Neural crest cell (in vitro differentiated cells): ENCODE measurements at places on chromosomes 5 and 9.

DNA sequence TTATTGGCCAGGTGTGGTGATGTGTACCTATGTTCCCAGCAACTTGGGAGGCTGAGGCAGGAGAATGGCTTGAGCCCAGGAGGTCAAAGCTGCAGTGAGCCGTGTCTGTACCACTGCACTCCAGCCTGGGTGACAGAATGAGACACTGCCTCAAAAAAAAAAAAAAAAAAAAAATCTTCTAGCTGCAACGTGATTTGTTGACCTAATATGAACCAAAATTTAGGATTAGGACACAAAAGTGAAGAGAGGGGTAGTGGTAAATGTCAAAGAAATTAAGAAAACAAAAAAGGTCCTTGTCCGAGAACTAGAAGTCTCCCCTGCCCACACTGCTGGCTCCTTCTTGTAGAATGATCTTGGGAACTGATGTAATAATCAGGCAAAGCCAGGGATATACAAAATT, 272.0 kb downstream of the EFNA5 start:
- peaks cover 2% of the 10 kb centered on the region for H3K36me3 ChIP-seq
- no peak overlapping the region for H3K27ac ChIP-seq
- H3K4me1 ChIP-seq, result peaks cover 57% of the 10 kb centered on the region
- no peaks in the 10 kb centered on the region for H3K27me3 ChIP-seq
- no peak for DNase-seq

- H3K27ac ChIP-seq, result no peak overlapping the region
- no peak overlapping the region for H3K4me3 ChIP-seq
- DNase-seq, result no peak
- no peaks in the 10 kb centered on the region for H3K4me1 ChIP-seq
Measured at GRCh38 chr9:21657966-21658667, 144.3 kb upstream of the MTAP start.

DNA sequence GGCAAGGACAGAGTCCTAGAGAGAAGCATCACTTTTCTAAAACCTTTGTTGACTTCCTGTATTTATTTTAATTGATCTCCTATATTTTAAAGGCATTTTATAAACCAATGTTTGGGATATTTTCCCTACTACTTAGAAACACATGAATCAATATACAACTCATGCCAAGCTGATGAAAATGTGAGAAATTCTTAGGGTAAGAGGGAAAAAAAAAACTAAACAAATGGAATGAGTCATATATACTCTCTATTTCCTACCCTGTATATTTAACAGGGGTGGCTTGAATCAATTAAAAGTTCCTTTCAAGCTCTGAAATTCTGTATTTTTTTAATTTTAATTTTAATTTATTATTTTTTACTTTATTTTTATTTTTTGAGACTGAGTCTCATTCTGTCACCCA, 19.6 kb downstream of the BAAT start:
- H3K27me3 ChIP-seq, result no peaks in the 10 kb centered on the region
- no peak overlapping the region for H3K27ac ChIP-seq
- H3K4me1 ChIP-seq, result no peaks in the 10 kb centered on the region

- H3K36me3 ChIP-seq, result peaks cover 18% of the 10 kb centered on the region
- H3K4me3 ChIP-seq, result no peak overlapping the region
- H3K27me3 ChIP-seq, result no peaks in the 10 kb centered on the region
- no peak overlapping the region for H3K27ac ChIP-seq
- peaks cover 11% of the 10 kb centered on the region for H3K4me1 ChIP-seq
- DNase-seq, result no peak
Measured at GRCh38 chr5:36177154-36177553, 25.2 kb downstream of the SKP2 start.

- peak overlapping the region; percentile 4 for H3K27ac ChIP-seq
- H3K36me3 ChIP-seq, result peaks cover 30% of the 10 kb centered on the region
- H3K4me1 ChIP-seq, result peaks cover under 1% of the 10 kb centered on the region
- H3K4me3 ChIP-seq, result no peak overlapping the region
- no peaks in the 10 kb centered on the region for H3K27me3 ChIP-seq
Measured at GRCh38 chr9:100449420-100449819, 22.5 kb downstream of the MSANTD3 start.

- no peak for DNase-seq
- no peak overlapping the region for H3K27ac ChIP-seq
- no peaks in the 10 kb centered on the region for H3K4me1 ChIP-seq
- H3K36me3 ChIP-seq, result no peaks in the 10 kb centered on the region
Measured at GRCh38 chr5:114898602-114899001, 271.1 kb downstream of the TRIM36 start.

GRCh38 chr5:78677777-78678668, 29.5 kb upstream of the LHFPL2 start:
- no peak for DNase-seq
- H3K27me3 ChIP-seq, result no peaks in the 10 kb centered on the region
- H3K27ac ChIP-seq, result no peak overlapping the region
- no peak overlapping the region for H3K4me3 ChIP-seq
- H3K4me1 ChIP-seq, result no peaks in the 10 kb centered on the region

DNA sequence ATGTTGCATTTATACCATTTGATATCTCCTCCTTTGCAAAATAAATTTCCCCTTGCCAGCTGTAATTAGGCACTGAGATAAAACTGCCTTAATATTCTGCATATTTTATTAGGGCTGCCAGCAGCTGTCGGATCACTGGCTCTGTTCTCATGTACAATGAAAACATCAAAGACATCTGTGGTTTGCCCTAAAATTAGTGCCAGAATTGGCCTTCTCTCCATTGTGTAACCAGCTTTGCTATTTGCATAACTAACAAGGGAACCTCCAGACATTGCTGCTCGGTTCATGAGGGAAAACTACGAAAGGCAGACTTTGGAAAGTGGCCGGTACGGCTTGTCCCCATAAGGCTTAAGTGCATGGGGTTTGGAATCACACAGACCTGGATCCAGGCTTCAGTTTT, 45.5 kb upstream of the KIF2A start:
- no peak overlapping the region for H3K27ac ChIP-seq
- H3K4me1 ChIP-seq, result no peaks in the 10 kb centered on the region
- DNase-seq, result no peak
- no peaks in the 10 kb centered on the region for H3K27me3 ChIP-seq
- H3K4me3 ChIP-seq, result no peak overlapping the region

GRCh38 chr5:1934056-1934394, 51.3 kb upstream of the IRX4 start:
- DNase-seq, result no peak
- H3K27me3 ChIP-seq, result peaks cover 42% of the 10 kb centered on the region
- H3K4me3 ChIP-seq, result no peak overlapping the region
- H3K36me3 ChIP-seq, result no peaks in the 10 kb centered on the region
- H3K27ac ChIP-seq, result no peak overlapping the region

- H3K27me3 ChIP-seq, result peaks cover 71% of the 10 kb centered on the region
- no peak overlapping the region for H3K4me3 ChIP-seq
- peaks cover 5% of the 10 kb centered on the region for H3K4me1 ChIP-seq
- H3K27ac ChIP-seq, result no peak overlapping the region
- no peaks in the 10 kb centered on the region for H3K36me3 ChIP-seq
Measured at GRCh38 chr9:19784136-19784535, 4.7 kb downstream of the SLC24A2 start.

GRCh38 chr9:118418887-118419565, 714.8 kb downstream of the TLR4 start:
- peak overlapping the region; percentile 9 for H3K27ac ChIP-seq
- H3K27me3 ChIP-seq, result no peaks in the 10 kb centered on the region
- no peak overlapping the region for H3K4me3 ChIP-seq
- H3K36me3 ChIP-seq, result no peaks in the 10 kb centered on the region
- DNase-seq, result no peak

DNA sequence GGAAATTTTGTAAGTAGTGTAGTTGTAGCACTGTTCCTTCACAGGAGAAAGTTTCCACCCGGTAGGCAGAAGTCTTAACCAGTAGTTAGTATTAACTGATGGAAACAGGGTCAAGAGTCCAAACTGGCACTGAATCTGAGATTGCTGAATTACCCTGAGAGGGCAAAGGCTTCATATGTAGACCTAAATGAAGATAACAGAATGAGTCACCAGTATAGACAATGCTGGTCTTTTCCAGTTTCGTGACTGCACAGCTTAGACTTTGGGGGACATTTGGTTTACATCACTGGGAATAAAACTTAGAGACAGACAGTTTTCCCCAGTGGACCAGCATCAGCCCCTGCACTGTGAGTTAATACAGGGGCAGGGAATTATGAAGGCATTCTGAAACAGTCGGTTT, 60.5 kb downstream of the PCSK5 start:
- H3K36me3 ChIP-seq, result peaks cover 3% of the 10 kb centered on the region
- DNase-seq, result no peak
- H3K4me1 ChIP-seq, result no peaks in the 10 kb centered on the region
- no peak overlapping the region for H3K27ac ChIP-seq
- no peaks in the 10 kb centered on the region for H3K27me3 ChIP-seq

GRCh38 chr5:127290019-127290945, at the start of gene MEGF10:
MEGF10 (plus strand) TSS chr5:127290796; CDS start chr5:127331309, 40,513 bp downstream.
- peaks cover 38% of the 10 kb centered on the region for H3K4me1 ChIP-seq
- peak; percentile 71 for DNase-seq
- peaks cover 17% of the 10 kb centered on the region for H3K27me3 ChIP-seq
- H3K27ac ChIP-seq, result peak within 1 kb of the TSS; percentile 92
- peak within 1 kb of the TSS; percentile 96 for H3K4me3 ChIP-seq

GRCh38 chr5:122516432-122516743, 204.4 kb downstream of the SNCAIP start:
- H3K36me3 ChIP-seq, result no peaks in the 10 kb centered on the region
- no peak for DNase-seq
- no peaks in the 10 kb centered on the region for H3K27me3 ChIP-seq
